A172 (cell line): ENCODE measurements at places on chromosomes 7 and 10. TPM values are rescaled to one million over a fixed set of nuclear protein-coding genes. Genes with fewer than 3 reads are reported as not detected.

The SPDYE6 gene
- total RNA-seq: not detected in 2 replicates

The CPA2 gene
- total RNA-seq: not detected in 2 replicates

The ZPBP gene
- not detected in 2 replicates for total RNA-seq

The EN2 gene
- not detected in 2 replicates for total RNA-seq

The GALNT17 gene
- total RNA-seq: not detected in 2 replicates

The GRID2IP gene
- 0.03 and 0.22 TPM in 2 replicates for total RNA-seq

The NEURL1 gene
- total RNA-seq: 0.17 TPM in 1 of 2 replicates, not detected in the other

The PITX3 gene
- not detected in 2 replicates for total RNA-seq

The PHYHIPL gene
- not detected in 2 replicates for total RNA-seq

The JCAD gene
- total RNA-seq: 3.2 and 4.2 TPM in 2 replicates

The SFRP5 gene
- not detected in 2 replicates for total RNA-seq

The SPACDR gene
- 0.60 and 8.3 TPM in 2 replicates for total RNA-seq

The OPALIN gene
- not detected in 2 replicates for total RNA-seq

The OPN4 gene
- total RNA-seq: 0.31 TPM in 1 of 2 replicates, not detected in the other

The CAV1 gene
- 177 and 219 TPM in 2 replicates for total RNA-seq

The JAKMIP3 gene
- 0.26 and 0.64 TPM in 2 replicates for total RNA-seq

The ACADSB gene
- total RNA-seq: 5.4 and 5.9 TPM in 2 replicates

The KCTD7 gene
- total RNA-seq: 14.9 and 18.1 TPM in 2 replicates

The GSTO2 gene
- 0.38 and 5.2 TPM in 2 replicates for total RNA-seq

The FAM237B gene
- total RNA-seq: not detected in 2 replicates

The AKR1D1 gene
- total RNA-seq: not detected in 2 replicates

The CYP3A7 gene
- total RNA-seq: not detected in 2 replicates

The VTI1A gene
- total RNA-seq: 38.1 and 41.3 TPM in 2 replicates

The PRSS2 gene
- not detected in 2 replicates for total RNA-seq

The ESYT2 gene
- total RNA-seq: 48.4 and 50.1 TPM in 2 replicates

The AUTS2 gene
- total RNA-seq: 4.0 and 4.6 TPM in 2 replicates

The SLC26A3 gene
- not detected in 2 replicates for total RNA-seq

The GPR37 gene
- 1.3 and 3.2 TPM in 2 replicates for total RNA-seq

The SERPINE1 gene
- total RNA-seq: 463 and 480 TPM in 2 replicates

The WNT8B gene
- not detected in 2 replicates for total RNA-seq

The SMKR1 gene
- 0.84 and 4.6 TPM in 2 replicates for total RNA-seq

The AKR1C8 gene
- not detected in 2 replicates for total RNA-seq

The HOXA6 gene
- total RNA-seq: 0.48 TPM in 1 of 2 replicates, not detected in the other

The MRLN gene
- not detected in 2 replicates for total RNA-seq

The GNAT3 gene
- not detected in 2 replicates for total RNA-seq

The DKK1 gene
- total RNA-seq: 997 and 1,320 TPM in 2 replicates

The CCM2 gene
- total RNA-seq: 67.4 and 70.8 TPM in 2 replicates

The IGFBP3 gene
- total RNA-seq: 62.0 and 81.7 TPM in 2 replicates

The TSPAN13 gene
- total RNA-seq: 2.4 and 2.8 TPM in 2 replicates

The ARHGEF35 gene
- total RNA-seq: not detected in 2 replicates

The CLDN4 gene
- total RNA-seq: 31.4 and 35.4 TPM in 2 replicates

The ITIH5 gene
- total RNA-seq: 0.09 and 0.14 TPM in 2 replicates

The FRAT2 gene
- 4.0 and 4.2 TPM in 2 replicates for total RNA-seq

The SKIDA1 gene
- total RNA-seq: 0.53 and 2.4 TPM in 2 replicates

The R3HCC1L gene
- total RNA-seq: 9.8 and 13.0 TPM in 2 replicates

The GPR15LG gene
- not detected in 2 replicates for total RNA-seq

The FRAT1 gene
- total RNA-seq: 1.8 and 2.3 TPM in 2 replicates

The TMEM26 gene
- not detected in 2 replicates for total RNA-seq

The COL13A1 gene
- total RNA-seq: 0.86 and 1.1 TPM in 2 replicates

The CDK14 gene
- 19.6 and 22.3 TPM in 2 replicates for total RNA-seq

The ACTL6B gene
- total RNA-seq: not detected in 2 replicates

The H2BK1 gene
- not detected in 2 replicates for total RNA-seq

The RSPH10B gene
- not detected in 2 replicates for total RNA-seq

The C7orf57 gene
- total RNA-seq: 0.62 and 1.6 TPM in 2 replicates

The LAMTOR4 gene
- 154 and 178 TPM in 2 replicates for total RNA-seq

The KCNH2 gene
- total RNA-seq: 1.7 and 3.5 TPM in 2 replicates

The OPN1SW gene
- total RNA-seq: not detected in 2 replicates

The HMX2 gene
- total RNA-seq: not detected in 2 replicates

The CEP55 gene
- total RNA-seq: 193 and 250 TPM in 2 replicates
